ENCODE measurements at places on chromosomes 6 and 20. TPM values are rescaled to one million over a fixed set of nuclear protein-coding genes. Genes with fewer than 3 reads are reported as not detected.

KCNK5 gene
- under 0.01 TPM for total RNA-seq

KIF25 gene
- 0.26 TPM for total RNA-seq

C6orf15 gene
- not detected for total RNA-seq

RAD21L1 gene
- total RNA-seq = not detected

TFEB gene
- total RNA-seq = 5.6 TPM

WFDC6 gene
- not detected for total RNA-seq

BCLAF1 gene
- 82.6 TPM for total RNA-seq

LCA5 gene
- total RNA-seq = 5.6 TPM

IL20RA gene
- total RNA-seq = 0.33 TPM

PCSK2 gene
- not detected for total RNA-seq

CAP2 gene
- total RNA-seq = 8.6 TPM

ADGRF1 gene
- not detected for total RNA-seq

KHDC1L gene
- total RNA-seq = not detected

HLA-DMA gene
- total RNA-seq = 12.1 TPM

DEFB132 gene
- total RNA-seq = not detected

PPP1R16B gene
- under 0.01 TPM for total RNA-seq

TMX4 gene
- 23.6 TPM for total RNA-seq

MUC21 gene
- total RNA-seq = not detected

PNLDC1 gene
- total RNA-seq = not detected

THBS2 gene
- total RNA-seq = 269 TPM

TMEM239 gene
- under 0.01 TPM for total RNA-seq

EEF1A2 gene
- 1.7 TPM for total RNA-seq
